NCI-H1417 treated with DMSO at 0.1 percent for 48 hours (cell line): ENCODE measurements at places on chromosomes 7 and 10.
A peak's percentile ranks its signal among the peaks of the same experiment; 100 is the strongest.

DNA sequence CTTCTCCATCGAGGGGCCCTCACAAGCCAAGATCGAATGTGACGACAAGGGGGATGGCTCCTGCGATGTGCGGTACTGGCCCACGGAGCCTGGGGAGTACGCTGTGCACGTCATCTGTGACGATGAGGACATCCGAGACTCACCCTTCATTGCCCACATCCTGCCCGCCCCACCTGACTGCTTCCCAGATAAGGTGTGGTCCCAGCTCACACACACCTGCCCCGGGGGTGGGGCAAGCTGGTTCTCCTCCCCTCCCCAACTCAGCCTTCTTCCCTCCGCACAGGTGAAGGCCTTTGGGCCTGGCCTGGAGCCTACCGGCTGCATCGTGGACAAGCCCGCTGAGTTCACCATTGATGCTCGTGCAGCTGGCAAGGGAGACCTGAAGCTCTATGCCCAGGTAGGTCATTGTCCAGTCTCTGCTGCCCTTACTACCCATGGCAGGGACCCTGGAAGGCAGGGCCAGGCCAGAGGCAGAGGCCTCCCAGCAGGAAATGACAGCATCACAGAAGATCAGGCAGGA, 11.0 kb downstream of the FLNC start:
- DNase-seq = no peak

DNA sequence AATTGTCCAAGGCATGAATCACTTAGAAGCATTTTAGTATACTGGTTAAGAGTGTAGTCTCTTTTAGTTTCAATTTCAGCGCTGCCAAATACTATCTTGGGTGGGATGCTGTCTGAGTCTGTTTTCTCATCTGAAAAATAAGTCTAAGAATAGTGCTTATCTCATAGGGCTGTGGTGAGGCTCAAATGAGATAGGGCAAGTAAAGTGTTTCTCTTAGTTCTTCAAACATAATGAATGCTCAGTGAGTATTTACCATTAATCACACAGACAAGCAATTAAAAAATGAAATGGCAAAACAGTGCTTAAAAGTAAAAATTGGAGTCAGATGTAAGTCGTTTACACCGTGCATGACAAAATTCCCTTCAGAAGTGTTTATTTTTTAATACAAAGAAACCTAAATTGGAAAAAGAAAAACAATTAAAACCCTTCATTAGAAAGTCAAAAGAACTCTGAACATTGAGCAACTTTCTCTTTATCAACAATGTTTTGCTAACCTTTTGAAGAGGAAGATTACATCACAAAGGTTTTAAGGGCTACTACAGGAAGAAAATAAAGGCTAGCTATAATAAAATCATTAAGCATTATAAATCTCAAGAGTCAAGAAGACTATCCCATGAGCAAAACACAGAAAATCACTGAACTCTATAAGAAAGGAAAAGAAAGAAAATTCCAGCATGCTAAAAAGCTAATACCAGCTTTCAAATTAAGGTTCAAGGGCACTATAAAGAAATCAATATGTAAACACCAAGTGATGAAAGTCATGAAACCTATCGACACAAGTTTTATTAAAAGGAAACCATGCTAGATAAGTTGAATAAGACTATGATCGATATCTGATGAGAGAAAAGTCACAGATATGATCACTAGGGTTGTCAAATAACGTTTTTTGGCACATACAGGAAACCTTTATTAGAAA, 45.6 kb upstream of the C1GALT1 start:
- DNase-seq = no peak

DNA sequence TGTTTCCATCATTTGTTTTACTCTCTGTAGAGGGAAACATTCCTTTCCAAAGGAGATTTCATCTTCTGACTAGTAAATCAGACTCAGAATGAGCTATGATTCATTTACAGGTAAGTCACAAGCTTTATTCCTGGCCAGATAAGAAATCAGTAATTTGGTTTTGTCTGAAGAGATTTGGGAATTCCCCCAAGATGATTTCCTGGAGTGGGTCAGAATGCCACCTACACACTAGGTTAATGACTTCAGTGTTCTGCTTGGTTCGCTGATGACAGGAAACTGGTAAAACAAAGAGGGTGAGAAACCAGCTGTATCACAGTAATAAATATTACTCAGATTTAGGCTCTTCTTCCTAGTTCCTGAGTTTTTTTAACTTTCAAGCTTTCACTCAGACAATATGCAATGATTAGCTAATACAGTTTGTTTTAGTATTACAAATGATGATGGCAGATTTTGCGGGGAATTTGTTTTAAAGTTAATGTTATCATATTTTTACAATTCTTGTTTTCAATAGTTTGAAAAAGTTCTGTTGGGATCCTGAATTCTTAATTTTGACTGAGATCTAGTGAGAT, 8.3 kb upstream of the ASZ1 start:
- no peak for DNase-seq

- DNase-seq = peak; percentile 64
These were observed 27.3 kb downstream of the HYAL4 start for GRCh38 chr7:123871998-123872867.

DNA sequence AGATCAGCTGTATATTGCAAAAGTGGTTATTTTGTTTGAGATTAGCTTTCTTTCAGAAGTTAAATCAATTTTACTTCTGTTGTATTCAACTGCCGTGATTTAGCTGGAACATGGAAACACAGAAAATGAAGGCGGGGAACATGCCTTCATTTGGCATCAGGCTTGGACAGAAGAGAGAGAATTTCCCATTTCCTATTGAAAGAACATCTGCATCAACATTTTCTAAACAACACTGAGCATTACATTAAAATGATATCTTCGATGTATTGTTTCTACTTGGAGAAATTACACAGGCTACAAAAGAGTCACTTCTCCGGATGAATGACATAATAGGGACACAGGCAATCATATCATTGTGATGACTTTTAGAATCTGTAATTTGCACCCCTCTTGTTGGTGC, 46.6 kb upstream of the KLF6 start:
- no peak for DNase-seq
